Activated CD8-positive, alpha-beta memory T cell treated with anti-CD3 and anti-CD28 coated beads for 1 hour (primary cell): ENCODE measurements at places on chromosomes 12 and 14.

DNA sequence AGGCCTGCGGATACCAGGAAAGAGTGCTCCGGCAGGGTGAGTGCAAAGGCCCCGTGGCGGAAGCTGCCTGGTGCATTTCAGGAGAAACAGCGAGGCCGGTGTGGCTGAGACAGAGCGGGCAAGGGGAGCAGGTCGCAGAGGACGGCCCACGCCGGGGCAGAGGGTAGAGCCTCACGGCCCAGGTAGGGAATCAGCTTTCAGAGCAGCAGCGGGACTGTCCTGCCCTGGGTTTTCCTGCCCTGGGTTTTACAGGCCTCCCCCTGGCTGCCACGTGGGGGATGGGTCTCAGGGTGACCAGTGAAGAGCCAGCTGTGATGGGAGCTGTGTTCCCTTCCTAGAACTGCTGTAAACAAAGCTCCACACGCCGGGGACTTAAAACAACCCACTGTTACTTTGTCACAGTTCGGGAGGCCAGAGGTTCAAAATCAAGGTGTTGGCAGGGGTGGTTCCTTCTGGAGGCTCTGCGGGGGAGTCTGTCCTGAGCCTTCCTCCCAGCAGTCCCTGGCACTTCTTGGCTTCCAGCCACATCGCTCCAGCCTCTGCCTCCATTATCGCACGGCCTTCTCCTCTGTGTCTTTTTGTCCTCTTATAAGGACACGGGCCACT is 10.4 kb downstream of the NCOR2 start:
- no peak for DNase-seq

DNA sequence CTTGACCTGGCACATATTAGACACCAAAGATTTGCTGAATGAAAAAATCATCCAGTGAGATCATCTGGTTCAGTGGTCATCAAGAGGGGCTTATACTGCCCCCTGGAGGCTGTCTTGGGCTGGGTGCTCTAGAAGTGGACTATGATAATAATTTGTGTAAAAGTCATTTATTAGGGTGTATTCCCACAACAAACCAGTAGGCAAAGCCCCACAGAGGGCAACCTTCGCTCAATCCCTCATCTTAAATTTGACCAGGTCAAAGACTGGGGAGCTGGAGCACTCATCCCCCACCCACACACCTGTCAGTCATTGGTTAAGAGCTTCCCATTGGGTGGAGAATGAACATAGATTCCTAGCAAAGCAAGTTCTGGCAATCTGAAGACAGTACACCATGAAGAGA is 20.0 kb upstream of the FICD start:
- DNase-seq, result no peak

DNA sequence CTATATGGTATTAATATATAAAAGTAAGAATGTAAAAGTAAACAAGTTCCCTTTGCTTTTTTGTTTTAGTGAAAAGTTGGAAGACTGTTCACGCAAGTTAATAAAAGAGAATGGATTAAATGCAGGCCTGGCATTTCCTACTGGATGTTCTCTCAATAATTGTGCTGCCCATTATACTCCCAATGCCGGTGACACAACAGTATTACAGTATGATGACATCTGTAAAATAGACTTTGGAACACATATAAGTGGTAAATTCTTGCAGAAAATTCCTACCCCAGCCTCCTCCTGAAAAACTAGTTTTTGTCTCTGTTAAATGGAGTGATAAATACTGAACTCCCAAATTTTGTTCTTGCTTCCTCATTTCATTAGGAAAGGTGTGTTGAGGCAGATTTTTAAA is 20.9 kb downstream of the METAP2 start:
- no peak for DNase-seq

DNA sequence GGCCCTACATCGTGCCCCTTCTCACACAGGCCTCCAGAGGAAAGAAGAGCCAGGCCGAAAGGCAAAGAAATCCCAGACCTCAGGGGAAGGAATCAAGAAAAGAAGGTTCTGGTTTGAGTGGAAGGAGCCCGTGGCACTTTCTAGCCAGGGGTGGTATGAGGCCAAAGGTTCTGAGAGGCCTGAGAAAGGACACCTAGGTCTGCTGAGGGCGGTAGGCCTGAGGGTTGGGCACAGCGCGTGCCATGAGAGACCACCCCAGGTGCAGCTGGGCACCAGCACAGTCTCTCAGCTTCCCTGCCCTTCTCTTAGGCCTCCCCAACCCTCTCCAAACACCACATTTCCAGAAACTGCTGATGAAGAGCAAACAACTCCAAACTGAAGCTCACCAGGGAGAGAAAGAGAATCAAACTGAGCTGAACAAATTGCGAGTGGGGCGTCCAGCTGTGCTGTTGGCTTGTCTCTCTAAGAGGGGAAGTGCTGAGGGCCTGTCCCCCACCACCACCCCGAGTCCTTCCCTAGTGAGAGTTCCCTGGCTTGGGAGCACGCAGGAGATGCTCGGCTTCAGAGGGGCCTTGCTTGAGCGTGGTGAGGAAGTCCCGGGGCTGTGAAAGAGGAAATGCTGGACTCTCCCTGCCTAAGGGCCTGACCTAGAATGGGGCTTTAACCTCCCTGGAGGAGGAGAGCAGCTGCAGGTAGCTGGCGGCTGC is 184.8 kb downstream of the ZFP36L1 start:
- DNase-seq, result no peak

DNA sequence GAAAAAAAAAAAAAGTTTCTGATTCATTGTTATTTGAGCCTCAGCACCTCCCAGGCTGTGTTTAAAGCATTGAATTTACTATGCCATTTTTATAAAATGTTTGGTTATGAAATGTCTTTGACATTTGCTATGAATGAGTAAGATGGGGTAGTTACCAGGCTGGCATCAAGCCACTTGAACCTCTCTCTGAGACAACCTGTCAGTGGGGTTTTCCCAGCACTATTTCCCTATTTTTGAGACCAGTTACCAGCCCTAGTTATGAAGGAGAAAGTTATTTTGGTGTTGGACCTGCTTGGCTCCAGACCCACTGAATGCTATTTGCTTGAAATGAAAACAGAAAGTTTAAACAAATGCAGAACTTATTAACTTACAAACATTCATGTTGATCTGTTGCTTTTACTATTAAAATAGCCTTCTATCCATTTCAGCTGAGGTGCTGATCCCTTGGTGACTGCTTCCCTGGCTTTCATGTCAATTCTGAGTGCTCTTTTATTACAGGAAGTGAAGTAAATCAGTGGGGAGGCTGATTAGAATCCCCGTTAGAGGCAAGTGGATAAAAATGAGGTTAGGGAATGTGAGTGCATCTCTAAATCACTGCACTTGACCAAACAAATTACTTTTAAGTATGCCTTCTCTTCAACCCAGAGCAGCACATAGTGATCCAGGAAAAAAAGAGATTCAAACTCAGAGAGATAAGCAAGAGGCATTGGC is 37.8 kb downstream of the LLPH start:
- DNase-seq, result no peak

DNA sequence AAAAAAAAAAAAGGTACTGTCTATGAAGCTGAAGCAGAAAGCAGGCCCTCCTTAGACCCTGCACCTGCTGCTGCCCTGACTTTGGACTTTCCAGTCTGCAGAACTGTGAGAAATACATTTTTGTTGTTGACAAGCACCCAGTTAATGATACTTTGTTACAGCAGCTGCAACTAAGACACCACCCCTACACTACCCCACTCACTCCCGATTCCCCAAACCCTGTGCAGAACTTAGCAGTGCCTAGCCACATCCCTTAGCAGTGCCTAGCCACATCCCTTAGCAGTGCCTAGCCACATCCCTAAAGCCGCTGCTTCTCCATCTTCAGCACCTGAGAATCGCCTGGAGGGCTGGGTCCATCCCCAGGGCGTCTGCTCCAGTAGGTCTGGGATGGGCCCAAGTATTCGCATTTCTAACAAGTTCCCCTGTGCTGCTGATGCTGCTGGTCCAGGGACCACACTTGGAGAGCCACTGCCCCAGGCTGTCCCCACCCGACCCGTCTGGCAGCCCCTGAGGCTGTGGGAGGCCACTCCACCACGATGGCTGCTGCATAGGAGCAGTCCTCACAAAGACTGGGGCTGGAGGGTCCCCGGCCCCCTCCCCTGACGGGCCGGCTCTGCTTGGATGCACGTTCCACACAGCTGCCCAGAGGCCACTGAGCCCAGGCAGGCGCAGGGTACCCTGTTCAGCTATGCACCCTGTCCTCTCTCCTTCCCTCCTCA is 10.8 kb upstream of the PPP1R13B start:
- DNase-seq, result no peak

GRCh38 chr12:70982991-70983390 is 62.5 kb upstream of the PTPRR start:
- no peak for DNase-seq
